ENCODE measurements at places on chromosomes 4 and X.

- no peak for DNase-seq
These were observed 1637.3 kb upstream of the PABPC4L start for GRCh38 chr4:135838889-135839288.

DNA sequence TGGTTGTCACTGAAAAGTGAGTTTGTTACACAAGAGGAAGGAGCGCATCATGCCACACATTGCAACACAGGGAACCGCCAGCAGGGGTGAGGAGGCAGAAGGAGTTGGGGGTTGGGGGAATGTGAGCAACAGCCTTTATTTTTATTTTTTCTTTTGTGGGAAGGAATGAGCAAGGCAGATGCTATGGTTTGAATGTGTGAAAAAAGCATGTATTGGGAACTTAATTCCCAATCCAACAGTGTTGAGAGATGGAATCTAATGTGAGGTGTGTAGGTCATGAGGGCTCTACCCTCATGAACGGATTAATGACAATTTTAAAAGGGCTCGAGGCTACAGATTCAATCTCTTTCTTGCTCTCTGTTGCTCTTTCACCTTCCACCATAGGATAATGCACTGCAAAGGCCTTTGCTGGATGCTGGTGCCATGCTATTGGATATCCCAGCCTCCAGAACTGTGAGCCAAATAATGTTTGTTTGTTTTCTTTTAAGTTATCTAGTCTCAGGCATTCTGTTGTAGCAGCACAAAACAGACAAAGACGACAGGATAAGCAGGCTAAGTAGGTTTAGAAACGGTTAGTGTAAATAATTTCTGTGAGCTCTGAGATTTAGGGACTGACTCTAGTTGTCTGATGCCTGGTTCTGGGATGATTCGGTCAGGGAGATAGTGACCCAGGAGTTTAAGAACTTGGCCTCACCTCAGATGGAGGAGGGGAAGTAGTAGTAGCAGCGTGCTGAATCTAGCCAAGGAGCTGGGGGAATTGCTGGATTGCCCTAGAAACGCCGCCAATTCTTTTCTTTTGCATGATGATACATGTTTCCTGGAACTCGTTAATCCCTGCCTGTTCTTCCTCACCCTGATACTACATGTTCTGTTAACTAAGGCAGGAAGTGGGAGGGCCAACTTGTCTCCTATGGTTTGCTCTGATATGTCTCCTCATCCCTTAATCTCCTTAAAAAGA lies 156.6 kb upstream of the CTSO start:
- DNase-seq, result no peak

DNA sequence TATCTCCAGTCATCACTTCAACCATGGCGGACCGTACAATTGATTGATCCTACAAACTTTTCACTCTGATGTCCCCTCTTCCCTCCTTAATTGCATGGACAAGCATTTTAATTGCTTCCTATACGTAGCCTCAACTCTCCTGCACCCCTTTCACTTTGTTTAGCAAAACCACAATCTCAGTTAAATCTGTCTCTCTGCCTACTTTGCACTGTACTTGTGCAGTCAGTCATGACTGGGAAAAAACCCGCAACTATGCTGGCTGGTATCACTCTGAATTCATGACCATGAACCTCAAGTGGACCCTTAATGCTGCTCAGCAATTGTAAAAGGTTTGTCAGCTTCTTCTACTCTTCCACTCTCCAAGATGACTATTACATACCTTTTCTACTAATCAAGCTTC lies 51.7 kb upstream of the AFF2 start:
- DNase-seq, result no peak

DNA sequence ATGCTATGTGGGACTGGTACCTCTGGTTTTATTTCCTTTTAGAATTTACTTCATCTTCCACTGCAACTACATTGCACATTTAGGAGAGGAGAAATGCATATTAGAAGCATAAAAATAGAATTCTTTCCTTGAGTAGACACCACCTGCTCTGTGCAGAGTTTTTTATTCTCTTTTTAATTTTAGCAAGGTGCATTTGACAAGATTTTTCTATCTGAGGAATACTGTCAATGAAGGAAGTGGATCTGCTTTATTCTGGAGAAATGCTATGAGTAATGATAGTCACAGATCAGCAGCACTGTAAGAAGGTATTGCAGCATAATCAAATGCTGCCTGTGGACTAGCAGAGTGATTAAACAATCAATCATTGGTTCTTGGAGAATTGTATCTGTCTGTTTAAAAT lies 1038.3 kb downstream of the RAPGEF2 start:
- DNase-seq, result no peak

- no peak for DNase-seq
These were observed 41.0 kb downstream of the RS1 start for GRCh38 chrX:18630934-18631333.

DNA sequence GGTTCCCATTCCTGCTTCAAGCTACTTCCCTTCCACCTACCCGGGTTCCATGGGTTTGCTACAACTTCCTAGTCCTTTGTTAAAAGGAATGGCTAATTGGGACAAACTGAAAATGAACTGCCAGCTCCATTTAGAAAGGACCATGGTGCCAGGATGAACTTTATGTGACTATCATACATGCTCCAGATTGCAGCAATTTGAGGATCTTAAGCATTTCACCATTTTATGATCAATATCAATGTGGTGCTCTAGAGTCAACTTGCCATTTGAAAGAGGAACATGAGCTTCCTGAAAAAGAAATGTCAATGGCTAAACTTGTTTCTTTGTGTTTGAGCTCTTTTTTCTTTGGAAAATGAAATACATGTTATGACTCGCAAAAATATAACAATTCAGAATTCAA lies 92.7 kb upstream of the IL15 start:
- DNase-seq, result no peak

- DNase-seq, result no peak
These were observed 180.2 kb downstream of the FRAS1 start for GRCh38 chr4:78237360-78237759.

DNA sequence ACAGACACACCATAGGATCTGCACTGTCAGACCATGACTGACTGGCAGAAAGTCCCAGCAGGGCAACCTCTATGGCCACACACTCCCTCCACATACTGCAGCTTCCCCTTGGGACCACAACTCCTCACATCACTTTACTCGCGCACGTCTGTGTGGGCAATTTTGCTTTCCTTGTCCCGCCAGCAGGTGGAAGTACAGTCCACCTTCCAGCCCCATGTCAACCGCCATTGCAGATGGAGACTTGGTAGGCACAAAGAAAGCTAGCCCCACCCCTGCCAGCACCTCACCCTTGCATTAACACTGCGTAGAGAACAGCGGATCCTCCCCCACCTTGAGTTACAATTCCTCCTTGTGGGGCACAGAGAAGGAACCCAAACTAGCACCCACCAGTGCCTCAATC lies 74.4 kb upstream of the NAP1L2 start:
- DNase-seq, result no peak

GRCh38 chr4:60216752-60217151 lies 983.4 kb upstream of the ADGRL3 start:
- DNase-seq, result no peak

DNA sequence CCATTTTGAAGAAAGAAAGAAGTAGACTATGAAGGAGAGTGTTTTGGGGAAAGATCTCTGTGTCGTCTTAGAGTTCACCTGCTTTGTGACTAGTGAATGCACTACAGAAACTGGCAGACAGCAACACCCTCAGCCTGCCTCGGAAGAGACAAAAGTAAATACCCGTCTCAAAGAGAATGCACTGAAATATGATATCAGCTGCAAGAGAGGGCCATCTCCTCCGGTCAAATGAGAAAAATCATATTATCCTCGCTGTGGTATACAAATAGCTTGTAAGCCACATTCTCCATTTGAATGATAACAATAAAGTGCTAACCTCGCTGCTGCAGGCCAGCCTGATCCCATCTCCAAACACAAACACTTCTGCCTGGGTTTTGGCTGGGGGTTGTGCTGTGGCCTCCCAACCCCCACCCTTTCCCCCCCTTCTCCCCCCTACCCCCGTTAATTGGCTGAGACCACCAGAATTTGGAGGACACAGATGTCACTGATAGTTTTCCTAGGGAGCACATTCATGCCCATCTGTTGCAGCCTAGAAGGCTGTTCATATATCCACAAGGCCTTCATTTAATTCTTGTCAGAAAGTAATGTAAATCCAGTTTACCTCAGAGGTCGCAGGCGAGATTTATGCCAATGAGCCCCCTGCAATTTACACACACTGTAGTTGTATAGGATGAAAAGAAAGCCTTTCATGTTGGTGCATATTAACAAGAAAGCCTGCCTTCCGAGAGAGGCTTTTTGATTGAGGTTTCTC lies 46.3 kb downstream of the ALPK1 start:
- no peak for DNase-seq

- DNase-seq, result peak; percentile 49
These were observed 67.2 kb upstream of the BRWD3 start for GRCh38 chrX:80876877-80877276.

GRCh38 chr4:3062471-3062870 lies 11.9 kb downstream of the HTT-AS start:
- DNase-seq, result no peak

DNA sequence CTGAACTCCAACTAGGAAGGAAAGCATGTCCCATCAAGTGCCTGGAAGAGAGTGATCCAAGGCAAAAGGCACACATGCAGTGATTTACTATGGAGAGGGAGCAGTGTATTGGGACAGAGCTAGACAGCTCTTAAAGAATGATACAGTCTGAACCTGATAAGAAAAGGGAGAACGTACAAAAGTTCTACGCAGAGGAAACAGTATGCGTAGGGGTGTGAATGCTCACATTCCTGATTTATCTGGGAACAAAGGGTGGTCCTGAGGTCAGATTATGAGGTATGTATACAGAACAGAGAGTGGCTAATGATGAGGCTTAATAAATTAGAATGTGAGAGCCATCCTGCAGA lies 12.0 kb downstream of the HS3ST1 start:
- DNase-seq, result no peak

DNA sequence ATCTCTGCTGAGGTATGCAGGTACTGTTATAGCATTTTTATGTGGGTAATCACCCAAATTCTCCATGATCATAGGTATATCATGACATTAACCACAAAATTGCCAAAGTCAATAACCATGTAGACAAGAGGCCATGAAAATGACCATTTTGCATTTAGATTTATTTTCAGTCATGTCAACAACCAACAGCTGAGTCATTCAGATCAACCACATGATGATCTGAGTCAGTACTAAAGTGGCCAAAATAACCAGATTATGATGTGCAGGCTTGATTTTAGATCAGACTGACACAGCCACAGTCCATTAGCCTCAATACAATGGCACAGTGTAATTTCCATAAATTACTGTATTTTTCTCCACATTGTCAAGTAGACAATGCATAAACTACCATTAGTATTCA lies 240.5 kb downstream of the GRIA3 start:
- no peak for DNase-seq

DNA sequence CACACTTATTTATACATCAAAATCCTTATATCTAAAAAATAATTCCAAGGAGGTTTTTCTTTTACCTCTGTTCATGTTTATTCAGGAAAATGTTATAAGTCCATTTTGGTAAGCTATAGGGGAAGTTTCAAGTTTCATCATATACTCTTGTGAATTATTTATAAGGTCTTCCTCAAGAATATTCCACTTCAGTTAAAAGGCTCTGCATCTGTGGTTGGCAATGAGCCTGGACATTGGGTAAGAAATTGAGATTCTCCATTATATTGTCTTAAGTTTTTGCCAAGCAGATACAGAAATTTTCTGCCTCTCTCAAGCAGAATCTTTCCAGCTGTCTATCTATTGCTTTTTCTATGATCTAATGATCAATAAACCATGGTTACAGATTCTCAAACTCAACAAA lies 641.9 kb downstream of the NLGN4X start:
- DNase-seq, result no peak

- DNase-seq, result no peak
These were observed 35.8 kb downstream of the STOX2 start for GRCh38 chr4:183940864-183941263.

GRCh38 chr4:150579551-150580234 lies 2.3 kb upstream of the MAB21L2 start:
- DNase-seq, result no peak

GRCh38 chr4:159201168-159201567 lies 98.3 kb downstream of the RAPGEF2 start:
- no peak for DNase-seq

GRCh38 chrX:13067773-13068172 lies 23.4 kb upstream of the FAM9C start:
- no peak for DNase-seq

DNA sequence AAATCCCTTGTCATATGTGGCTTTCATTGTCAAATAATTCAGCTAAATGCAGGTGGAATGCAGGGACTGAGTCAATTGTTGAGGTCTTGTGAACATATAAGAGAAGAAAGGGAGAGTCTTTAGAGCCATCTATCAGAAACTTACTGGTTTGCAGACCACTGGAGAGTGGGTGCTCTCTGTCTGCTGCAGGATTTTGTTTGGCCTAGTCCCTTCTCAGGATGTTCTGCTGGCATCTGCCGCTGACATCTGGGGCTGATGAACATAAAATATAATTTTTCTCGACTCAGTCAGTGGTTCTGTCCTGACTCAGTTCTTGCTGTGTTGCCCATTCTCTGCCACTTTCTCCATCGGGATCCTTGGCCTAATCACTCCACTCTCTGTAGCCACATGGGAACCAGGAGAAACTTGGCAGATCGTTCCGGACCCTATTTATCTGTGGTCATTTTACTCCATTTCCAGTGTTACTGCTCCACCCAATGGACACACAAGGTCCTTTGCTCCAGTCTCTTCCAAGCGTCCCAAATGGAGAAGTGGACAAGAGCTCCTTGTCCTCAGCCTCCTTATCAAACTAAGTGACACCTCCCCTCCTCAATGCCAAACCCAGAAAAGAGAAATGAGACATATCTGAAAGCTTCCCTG lies 436.2 kb downstream of the FAT4 start:
- no peak for DNase-seq

DNA sequence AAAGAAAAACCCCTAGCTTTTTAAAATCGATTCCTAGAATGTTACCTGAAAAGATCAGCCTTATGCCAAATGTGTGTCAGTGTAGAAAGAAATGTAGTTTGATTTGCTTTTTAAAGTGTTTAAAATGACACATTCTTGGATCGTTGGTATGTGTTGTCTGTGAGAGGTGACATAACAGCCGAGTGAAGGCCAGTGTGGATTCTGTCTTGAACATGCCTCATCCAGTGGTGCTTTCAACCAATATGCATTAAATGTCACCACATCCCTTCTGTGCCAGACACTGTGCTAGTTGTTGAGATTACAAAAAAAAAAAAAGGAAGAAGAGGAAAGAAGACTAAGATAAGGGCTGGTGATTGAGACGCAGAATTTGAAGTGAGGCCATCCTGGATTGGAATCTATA lies 994.2 kb upstream of the TENM3 start:
- DNase-seq, result no peak

GRCh38 chrX:71909956-71910355 lies 689 bp upstream of the NHSL2 start:
- no peak for DNase-seq

GRCh38 chr4:110527156-110527555 lies 51.2 kb downstream of the ENPEP start:
- DNase-seq, result no peak

GRCh38 chrX:20542072-20542471 lies 275.4 kb upstream of the RPS6KA3 start:
- DNase-seq, result no peak

DNA sequence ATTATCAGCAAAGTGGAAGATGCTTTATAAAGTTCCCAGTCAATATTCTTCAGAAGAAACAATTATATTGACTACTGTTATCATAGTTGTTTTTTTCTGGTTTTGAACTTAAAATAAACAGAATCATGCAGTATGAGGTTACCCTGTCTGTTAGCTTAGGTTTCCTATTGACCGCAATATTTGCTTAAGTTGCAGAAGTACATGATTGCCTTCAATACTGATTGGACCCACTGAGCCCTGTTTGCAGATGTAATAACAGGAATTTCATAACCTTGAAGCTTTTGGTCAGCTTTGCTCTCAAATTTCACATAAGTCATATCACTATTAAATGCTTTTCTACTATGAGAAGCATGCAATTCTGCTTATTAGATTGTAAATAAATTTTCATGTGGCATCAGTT lies 229.1 kb upstream of the FSTL5 start:
- no peak for DNase-seq

Measured in CD8-positive, alpha-beta T cell (primary cell).